ENCODE measurements at places on chromosomes 3 and 15. TPM values are rescaled to one million over a fixed set of nuclear protein-coding genes. Genes with fewer than 3 reads are reported as not detected.
A peak's percentile ranks its signal among the peaks of the same experiment; 100 is the strongest.

- peak; percentile 55 for DNase-seq
Observed at GRCh38 chr15:52783929-52784798, 6.0 kb downstream of the ONECUT1 start.

- peak; percentile 13 for DNase-seq
Observed at GRCh38 chr15:46636206-46636605, 1001.4 kb downstream of the SQOR start.

The SKOR1 gene
- 0.12 TPM for total RNA-seq

The MESP2 gene
- total RNA-seq = 1.2 TPM

DNA sequence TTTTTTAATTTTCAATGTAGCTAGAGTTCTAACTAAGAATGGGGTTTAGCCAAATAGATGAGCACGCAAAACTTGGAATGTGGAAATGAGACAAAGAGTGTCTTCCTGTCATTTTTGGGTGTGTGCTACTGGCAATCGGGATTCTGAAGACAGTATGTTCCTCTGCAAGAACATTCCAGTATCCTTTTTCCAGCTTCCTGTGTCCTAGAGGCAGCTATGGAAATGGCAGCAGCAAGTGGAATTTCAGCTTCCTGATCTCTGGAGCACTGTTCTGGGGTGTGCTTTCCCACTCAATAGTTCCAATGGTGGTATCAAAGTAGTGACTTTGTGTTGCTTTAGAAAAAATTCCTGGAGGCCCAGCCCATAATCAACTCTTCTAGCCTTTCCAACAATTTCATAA, 642.9 kb upstream of the KCNMB2 start:
- DNase-seq = no peak

DNA sequence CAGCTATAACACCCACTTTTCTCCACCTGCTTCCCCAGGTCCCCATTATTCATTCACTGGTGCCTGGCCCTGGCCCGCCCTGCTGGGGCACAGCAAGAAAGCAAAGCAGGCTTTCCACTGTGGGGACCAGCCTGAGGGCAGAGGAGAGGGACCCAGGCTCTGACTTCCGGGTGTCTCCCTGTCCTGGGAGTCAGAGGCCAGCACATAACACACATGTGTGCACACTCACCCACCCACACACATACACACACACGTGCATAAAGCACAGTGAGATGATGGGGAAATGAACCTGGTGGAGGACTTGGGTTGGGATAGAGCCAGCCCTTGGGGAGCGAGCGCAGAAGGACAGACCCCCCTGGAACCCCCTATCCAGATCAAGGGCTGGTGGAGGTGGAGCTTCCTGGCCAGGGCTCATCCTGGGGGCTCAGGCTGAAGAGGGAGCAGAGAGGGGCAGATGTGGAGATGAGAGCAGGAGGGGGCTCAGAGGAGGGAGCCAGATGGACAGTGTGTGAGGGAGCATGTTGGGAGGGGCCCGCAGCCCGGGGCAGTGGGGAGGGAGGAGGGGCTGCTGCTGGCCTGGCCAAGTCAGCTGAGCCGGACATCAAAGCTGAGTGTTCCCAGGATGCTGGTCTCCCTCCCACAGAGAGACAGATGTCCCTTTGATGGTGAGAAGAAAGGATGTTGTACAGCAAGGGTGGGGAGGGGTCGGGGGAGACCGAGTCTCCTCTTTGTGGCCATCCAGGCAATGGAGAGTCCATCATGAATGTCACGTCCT, 78.2 kb downstream of the LINGO1 start:
- DNase-seq = no peak

- peak; percentile 72 for DNase-seq
Observed at GRCh38 chr3:156150434-156151066, 30.2 kb downstream of the KCNAB1 start.

DNA sequence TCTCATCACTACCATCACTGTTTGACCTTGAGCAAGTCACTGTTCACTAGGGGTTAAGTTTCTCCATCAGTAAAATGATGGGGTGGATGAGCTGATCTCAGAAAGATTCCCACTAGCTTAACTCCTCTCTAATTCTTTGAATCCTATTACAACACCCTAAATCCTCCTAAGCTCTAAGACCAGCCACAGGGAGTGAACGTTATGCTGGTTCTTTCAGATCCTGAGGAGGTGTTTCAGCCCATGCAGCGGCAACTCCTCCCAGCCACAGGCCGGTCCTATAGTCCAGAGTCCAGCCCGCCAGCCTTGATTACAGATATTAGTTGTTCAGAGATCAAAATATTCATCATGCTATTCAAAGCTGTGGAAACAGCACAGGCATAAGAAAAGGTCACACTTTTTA, 15.1 kb downstream of the MB21D2 start:
- peak; percentile 58 for DNase-seq

Measured in hepatocyte (in vitro differentiated cells).